Endodermal cell (in vitro differentiated cells): ENCODE measurements at places on chromosomes 5 and 9.

DNA sequence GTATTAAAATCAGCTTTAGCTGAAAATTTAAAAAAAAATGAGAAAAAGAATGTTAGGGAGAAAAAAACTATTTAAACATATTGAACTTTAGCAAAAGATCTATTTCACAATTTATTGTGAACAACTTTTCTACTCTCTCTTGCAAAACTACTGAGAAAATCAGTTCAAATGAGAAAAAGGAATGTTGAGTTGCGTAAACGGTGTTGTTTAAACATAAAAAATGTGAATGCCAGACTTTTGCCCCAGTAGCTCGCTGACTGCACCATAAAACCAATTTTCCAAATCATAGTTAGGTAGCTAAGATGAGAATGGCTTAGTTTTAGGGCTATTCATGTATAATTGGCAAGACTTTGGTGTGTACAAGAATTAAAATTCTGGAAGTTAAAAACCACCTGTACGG lies 13.4 kb upstream of the RAD23B start:
- no peaks in the 10 kb centered on the region for H3K27me3 ChIP-seq
- H3K4me3 ChIP-seq, result no peak overlapping the region
- H3K36me3 ChIP-seq, result no peaks in the 10 kb centered on the region
- H3K27ac ChIP-seq, result no peak overlapping the region
- no peaks in the 10 kb centered on the region for H3K4me1 ChIP-seq
- no peak for DNase-seq

GRCh38 chr5:156182174-156182967 lies 144.6 kb upstream of the SGCD start:
- H3K4me3 ChIP-seq, result peak overlapping the region; percentile 55
- no peaks in the 10 kb centered on the region for H3K36me3 ChIP-seq
- H3K27me3 ChIP-seq, result no peaks in the 10 kb centered on the region
- H3K27ac ChIP-seq, result no peak overlapping the region
- no peak for DNase-seq

DNA sequence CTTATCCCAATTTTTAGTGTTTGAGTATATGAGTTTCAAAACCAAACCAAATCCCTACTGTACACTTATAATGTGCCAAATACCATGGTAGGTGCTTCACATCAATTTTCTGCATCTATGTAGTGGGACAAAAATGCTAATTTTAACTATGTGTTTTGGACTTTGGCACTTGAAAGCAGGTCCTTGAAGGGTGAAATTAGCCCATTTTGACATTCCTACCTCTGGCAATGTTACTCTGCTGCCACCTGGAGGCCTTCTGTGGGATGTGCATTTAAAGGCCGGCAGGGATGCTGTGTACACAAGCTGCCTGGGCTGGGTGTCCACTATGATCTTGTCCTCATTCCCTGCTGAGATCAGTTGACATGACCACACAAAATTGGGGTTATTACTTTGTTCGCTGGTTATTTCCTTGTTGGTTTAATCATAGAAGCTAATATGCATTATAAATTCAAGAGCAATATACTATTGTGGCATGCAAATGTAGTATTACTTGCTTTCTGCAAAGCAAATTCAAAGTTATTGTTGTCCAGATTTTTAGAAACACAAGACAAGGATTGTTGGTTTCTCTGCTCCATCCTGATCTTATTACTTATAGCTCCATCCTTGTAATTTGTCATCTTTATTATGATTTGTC lies 166.8 kb downstream of the ARHGEF28 start:
- H3K27me3 ChIP-seq, result no peaks in the 10 kb centered on the region
- no peak overlapping the region for H3K4me3 ChIP-seq
- H3K27ac ChIP-seq, result no peak overlapping the region
- DNase-seq, result peak; percentile 94
- no peaks in the 10 kb centered on the region for H3K36me3 ChIP-seq
- H3K4me1 ChIP-seq, result peaks cover 16% of the 10 kb centered on the region

GRCh38 chr9:127216888-127217217 lies 47.7 kb upstream of the GARNL3 start:
- H3K4me3 ChIP-seq, result no peak overlapping the region
- no peaks in the 10 kb centered on the region for H3K36me3 ChIP-seq
- peaks cover 12% of the 10 kb centered on the region for H3K27me3 ChIP-seq
- H3K4me1 ChIP-seq, result no peaks in the 10 kb centered on the region

DNA sequence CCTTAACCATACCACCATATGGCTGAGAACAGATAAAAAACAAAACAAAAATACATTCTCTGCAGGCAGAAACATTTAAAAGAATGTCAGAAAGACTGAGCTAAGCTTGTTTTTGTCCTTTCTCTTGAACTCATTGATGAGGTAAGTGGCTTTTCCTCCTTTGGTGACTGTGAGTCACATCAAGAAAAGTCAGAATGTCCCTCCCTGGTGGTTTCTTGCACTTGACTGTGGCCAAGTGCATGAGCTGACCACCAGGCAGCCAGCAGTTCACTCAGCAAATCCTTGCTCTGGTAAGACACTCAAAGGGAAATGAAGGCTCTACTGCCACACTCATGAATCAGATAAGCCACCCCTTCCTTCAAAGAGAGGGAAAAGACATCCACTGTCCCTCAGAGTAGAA lies 970.9 kb downstream of the TAF11L14 start:
- DNase-seq, result no peak
- no peaks in the 10 kb centered on the region for H3K4me1 ChIP-seq
- H3K27me3 ChIP-seq, result no peaks in the 10 kb centered on the region
- no peak overlapping the region for H3K27ac ChIP-seq

DNA sequence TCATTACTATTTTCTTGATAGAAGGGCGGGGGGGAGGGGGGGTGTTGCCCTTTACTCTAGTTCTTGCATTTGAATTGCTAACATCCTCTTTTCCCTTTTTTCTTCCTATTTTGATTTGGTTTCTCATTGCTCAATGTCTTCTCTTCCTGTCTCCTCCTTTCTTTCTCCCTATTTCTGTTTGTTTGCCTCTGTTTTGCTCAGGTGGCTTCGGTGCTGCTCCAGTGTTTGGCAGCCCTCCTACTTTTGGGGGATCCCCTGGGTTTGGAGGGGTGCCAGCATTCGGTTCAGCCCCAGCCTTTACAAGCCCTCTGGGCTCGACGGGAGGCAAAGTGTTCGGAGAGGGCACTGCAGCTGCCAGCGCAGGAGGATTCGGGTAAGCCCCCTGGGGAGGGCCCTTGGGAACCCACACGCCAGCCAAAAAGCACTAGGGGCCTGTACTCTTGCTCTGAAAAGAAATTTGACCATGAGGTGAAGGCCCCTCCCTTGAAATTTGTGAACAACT lies 48.3 kb downstream of the FAM78A start:
- no peaks in the 10 kb centered on the region for H3K4me1 ChIP-seq
- no peak for DNase-seq

- H3K4me1 ChIP-seq, result peaks cover 25% of the 10 kb centered on the region
- peak overlapping the region; percentile 96 for H3K4me3 ChIP-seq
- DNase-seq, result peak; percentile 84
- peaks cover 15% of the 10 kb centered on the region for H3K36me3 ChIP-seq
Observed at GRCh38 chr9:128554155-128554862, 1.9 kb downstream of the SPTAN1 start.

DNA sequence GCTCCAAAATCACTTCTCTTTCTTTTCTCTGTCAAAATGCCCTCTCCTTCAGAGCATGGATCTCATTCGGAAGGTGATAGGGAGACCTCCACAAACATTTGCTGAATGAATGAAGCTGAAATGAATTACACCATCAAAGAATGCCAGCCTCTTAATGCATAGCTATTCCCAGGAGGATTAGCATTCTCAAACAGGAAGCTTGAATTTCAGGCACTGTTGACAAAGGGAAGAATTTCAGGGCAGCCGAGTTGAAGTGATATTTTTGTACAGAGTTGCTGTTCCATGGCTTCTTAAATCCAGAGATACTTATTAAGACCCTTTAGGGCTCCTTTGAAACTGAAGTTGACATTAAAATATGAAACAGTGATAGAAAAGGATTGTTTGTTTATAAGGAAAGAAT lies 18.8 kb downstream of the HBEGF start:
- H3K4me3 ChIP-seq, result no peak overlapping the region
- no peaks in the 10 kb centered on the region for H3K27me3 ChIP-seq
- DNase-seq, result no peak
- peaks cover 15% of the 10 kb centered on the region for H3K4me1 ChIP-seq
- H3K36me3 ChIP-seq, result no peaks in the 10 kb centered on the region

DNA sequence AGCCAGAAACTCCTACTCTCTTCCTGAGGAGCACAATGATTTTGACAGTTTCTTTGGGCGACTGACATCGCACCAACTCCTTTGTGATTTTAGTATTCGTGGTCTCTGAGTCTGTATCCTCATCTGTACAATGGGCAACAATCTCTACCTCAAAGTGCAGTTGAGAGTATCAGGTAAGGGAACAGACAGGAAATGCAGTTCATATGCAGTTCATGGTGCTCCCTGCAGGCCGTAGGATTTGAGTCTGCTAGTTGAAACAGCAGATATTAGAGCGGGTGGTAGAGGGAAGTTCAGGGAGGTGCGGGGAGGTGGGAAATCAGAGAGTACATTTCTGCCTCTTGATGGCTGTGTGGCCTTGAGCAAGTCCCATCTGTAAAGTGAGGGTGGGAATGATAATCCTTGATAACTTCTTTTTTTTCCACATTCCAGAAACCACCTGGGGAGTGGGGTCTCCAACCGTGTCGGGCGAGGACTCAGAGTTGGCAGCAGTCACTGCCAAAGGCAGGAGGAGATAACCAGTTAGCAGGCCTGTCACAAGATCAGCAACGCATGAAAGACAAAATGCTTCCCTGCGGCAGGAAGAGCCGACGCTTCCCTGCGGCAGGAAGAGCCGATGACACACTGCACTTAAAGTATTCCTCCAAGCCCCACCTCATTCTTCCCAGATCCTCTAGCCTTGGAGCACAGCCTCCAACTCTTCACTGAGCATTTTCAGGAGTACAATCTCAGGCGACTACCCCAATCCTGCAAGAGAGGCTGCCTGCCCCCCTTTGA lies 6.0 kb upstream of the NEK6 start:
- peak; percentile 52 for DNase-seq
- H3K27ac ChIP-seq, result no peak overlapping the region
- H3K4me3 ChIP-seq, result no peak overlapping the region
- peaks cover 2% of the 10 kb centered on the region for H3K4me1 ChIP-seq
- no peaks in the 10 kb centered on the region for H3K36me3 ChIP-seq
